K562 (cell line): ENCODE measurements at places on chromosomes 1 and 21.
A peak's percentile ranks its signal among the peaks of the same experiment; 100 is the strongest.

- H3K27ac ChIP-seq: no peak overlapping the region
- no peaks in the 10 kb centered on the region for H3K27me3 ChIP-seq
- peaks cover 11% of the 10 kb centered on the region; the same call in 2 of the 3 replicates for H3K36me3 ChIP-seq
- H3K4me1 ChIP-seq: peaks cover 8% of the 10 kb centered on the region; the same call in 1 of the 2 replicates
These were observed 31.2 kb upstream of the GPR153 start for GRCh38 chr1:6292102-6292501.

DNA sequence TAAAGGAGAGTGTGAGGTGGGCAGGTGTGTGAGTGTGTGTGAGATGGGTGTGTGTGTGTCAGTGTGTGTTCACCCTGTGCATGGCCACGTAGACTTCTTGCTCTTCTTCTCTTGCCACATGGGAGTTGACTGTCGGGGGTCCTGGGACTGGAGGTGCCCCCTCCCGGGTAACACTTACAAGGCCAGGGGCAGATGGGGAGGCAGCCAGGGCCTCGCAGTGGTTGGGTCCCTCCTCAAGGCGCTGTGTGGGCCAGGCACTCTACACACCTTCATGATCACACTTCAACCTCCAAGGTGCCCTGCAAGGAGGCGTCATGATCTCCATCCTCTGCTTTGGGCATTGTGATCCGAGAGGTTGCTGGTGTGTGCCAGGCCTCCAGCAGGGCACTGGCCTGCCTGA is 2.3 kb downstream of the PLA2G2F start:
- H3K27me3 ChIP-seq: peaks cover 6% of the 10 kb centered on the region; the same call in 2 of the 3 replicates
- H3K4me3 ChIP-seq: no peak overlapping the region
- H3K27ac ChIP-seq: no peak overlapping the region
- no peaks in the 10 kb centered on the region for H3K36me3 ChIP-seq

DNA sequence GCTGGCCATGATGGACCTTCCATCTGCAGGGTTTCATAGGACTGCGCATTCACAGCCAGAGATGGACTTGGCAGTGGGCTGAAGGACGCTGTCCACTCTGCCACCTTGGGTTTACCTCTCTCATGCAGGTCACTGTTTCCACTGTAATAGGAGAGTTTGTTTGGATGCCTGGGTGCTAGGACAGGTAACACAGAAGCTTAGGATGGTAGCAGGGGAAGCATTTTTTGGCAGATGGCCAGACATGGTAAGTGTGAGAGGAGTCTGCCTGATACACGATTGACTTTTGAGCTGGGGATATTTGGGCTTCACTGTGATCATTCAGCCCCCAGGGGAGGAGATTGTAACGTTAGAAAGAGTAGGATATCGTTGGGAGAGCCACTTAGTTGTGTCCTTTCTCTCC is 11.8 kb downstream of the PSEN2 start:
- DNase-seq: no peak
- peaks cover 35% of the 10 kb centered on the region; the same call in 2 of the 3 replicates for H3K36me3 ChIP-seq
- H3K4me3 ChIP-seq: no peak overlapping the region

GRCh38 chr1:175152006-175152652 is 40.4 kb downstream of the KIAA0040 start:
- H3K36me3 ChIP-seq: no peaks in the 10 kb centered on the region
- peak; percentile 70 for DNase-seq
- no peaks in the 10 kb centered on the region for H3K4me1 ChIP-seq
- no peak overlapping the region for H3K4me3 ChIP-seq

- H3K27ac ChIP-seq: no peak overlapping the region
- no peaks in the 10 kb centered on the region for H3K4me1 ChIP-seq
- no peaks in the 10 kb centered on the region for H3K36me3 ChIP-seq
These were observed 131.6 kb downstream of the BEND5 start for GRCh38 chr1:48644905-48645605.

- DNase-seq: no peak
- H3K4me3 ChIP-seq: no peak overlapping the region
- no peaks in the 10 kb centered on the region for H3K4me1 ChIP-seq
- H3K36me3 ChIP-seq: no peaks in the 10 kb centered on the region
These were observed 269.0 kb upstream of the USP24 start for GRCh38 chr1:55484173-55484572.

- no peaks in the 10 kb centered on the region for H3K4me1 ChIP-seq
- peaks cover 30% of the 10 kb centered on the region for H3K27me3 ChIP-seq
- no peaks in the 10 kb centered on the region for H3K36me3 ChIP-seq
- no peak for DNase-seq
- no peak overlapping the region for H3K4me3 ChIP-seq
- H3K27ac ChIP-seq: no peak overlapping the region
These were observed 16.6 kb upstream of the IL19 start for GRCh38 chr1:206754011-206754410.

DNA sequence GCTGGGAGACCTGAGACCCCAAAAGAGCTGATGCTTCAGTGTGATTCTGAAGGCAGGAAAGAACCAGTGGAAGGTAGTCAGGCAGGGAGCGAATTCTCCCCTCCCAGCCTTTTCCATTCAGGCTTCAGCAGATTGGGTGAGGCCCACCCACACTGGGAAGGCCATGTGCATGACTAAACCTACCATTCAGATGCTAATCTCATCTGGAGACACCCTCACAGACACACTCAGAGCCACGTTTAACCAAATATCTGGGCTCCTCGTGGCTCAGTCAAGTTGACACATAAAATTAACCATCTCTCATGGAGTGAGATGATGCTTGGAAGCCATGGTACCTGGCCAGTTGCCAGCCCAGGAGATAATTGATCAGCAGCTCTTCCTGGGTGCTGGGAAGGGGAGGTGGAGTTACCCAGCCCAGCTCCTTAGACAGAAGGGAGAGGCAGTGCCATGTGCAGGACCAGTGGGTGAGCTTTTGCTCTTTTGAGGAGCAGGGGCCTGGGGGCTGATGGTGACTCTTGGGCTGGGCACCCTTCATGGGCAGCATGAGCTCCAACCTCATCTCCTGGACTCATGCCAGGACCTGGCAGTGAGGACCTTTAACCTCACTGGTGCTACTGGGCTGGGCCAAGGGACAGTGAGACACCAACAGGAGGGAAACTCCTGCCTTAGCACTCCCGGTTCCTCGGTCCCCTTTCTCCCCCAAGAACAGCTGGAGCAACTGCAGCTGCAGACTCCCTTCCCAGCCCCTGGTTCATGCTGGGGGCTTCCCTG is 89.0 kb upstream of the ACTL8 start:
- H3K4me1 ChIP-seq: peaks cover 4% of the 10 kb centered on the region; the same call in 1 of the 2 replicates
- peaks cover 13% of the 10 kb centered on the region for H3K27me3 ChIP-seq
- no peak for DNase-seq
- no peaks in the 10 kb centered on the region for H3K36me3 ChIP-seq
- no peak overlapping the region for H3K4me3 ChIP-seq
- no peak overlapping the region for H3K27ac ChIP-seq

- H3K36me3 ChIP-seq: peaks cover 67% of the 10 kb centered on the region
- no peak overlapping the region for H3K4me3 ChIP-seq
- H3K4me1 ChIP-seq: peaks cover 32% of the 10 kb centered on the region
- H3K27me3 ChIP-seq: no peaks in the 10 kb centered on the region
These were observed 4.8 kb downstream of the ETV3 start for GRCh38 chr1:157133426-157133825.

- H3K4me3 ChIP-seq: no peak overlapping the region
- H3K4me1 ChIP-seq: no peaks in the 10 kb centered on the region
- H3K36me3 ChIP-seq: no peaks in the 10 kb centered on the region
- no peak for DNase-seq
These were observed 45.0 kb downstream of the XCL1 start for GRCh38 chr1:168621356-168621755.

- H3K4me3 ChIP-seq: no peak overlapping the region
- H3K27me3 ChIP-seq: no peaks in the 10 kb centered on the region
- H3K4me1 ChIP-seq: peaks cover 34% of the 10 kb centered on the region
- H3K27ac ChIP-seq: no peak overlapping the region
- peaks cover 38% of the 10 kb centered on the region for H3K36me3 ChIP-seq
These were observed 16.1 kb downstream of the UTP11 start for GRCh38 chr1:38028671-38029070.

DNA sequence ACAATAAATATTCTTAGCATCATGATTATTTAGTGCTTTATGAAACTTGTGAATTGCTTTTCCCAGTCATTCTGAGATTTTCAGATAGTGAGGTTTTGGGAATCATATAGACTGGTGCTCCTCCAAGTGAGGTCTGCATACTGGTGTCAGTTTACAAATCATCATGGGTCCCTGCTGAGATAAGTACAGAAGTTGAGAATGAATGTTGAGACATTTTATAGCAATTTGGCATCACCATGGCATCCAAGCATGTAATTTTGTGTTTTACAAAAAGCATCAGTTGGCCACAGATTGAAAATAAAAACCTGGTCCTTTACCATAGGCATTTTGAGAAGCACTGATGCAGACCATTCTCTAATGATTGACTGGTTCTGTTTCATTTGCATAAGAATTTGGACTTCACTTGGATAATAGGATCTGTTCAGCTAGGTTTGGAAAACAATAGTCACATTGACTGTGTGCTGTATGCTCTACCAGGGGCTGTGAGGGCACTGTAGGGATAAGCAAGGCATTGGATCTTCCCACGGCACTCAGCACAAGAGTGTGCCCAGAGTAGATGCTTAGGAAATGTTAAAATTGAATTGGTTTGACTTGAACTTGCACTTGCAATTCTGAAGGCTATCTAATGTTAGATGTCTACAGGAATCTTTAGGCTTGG is 79.0 kb upstream of the JUN start:
- no peaks in the 10 kb centered on the region; the same call in 2 of the 3 replicates for H3K4me1 ChIP-seq
- H3K27ac ChIP-seq: no peak overlapping the region
- H3K4me3 ChIP-seq: no peak overlapping the region
- H3K36me3 ChIP-seq: no peaks in the 10 kb centered on the region
- no peak for DNase-seq

- H3K4me1 ChIP-seq: no peaks in the 10 kb centered on the region
- DNase-seq: no peak
- H3K27ac ChIP-seq: no peak overlapping the region
- no peak overlapping the region for H3K4me3 ChIP-seq
- no peaks in the 10 kb centered on the region for H3K27me3 ChIP-seq
- H3K36me3 ChIP-seq: no peaks in the 10 kb centered on the region
These were observed 79.0 kb downstream of the RASAL2 start for GRCh38 chr1:178172939-178173338.

DNA sequence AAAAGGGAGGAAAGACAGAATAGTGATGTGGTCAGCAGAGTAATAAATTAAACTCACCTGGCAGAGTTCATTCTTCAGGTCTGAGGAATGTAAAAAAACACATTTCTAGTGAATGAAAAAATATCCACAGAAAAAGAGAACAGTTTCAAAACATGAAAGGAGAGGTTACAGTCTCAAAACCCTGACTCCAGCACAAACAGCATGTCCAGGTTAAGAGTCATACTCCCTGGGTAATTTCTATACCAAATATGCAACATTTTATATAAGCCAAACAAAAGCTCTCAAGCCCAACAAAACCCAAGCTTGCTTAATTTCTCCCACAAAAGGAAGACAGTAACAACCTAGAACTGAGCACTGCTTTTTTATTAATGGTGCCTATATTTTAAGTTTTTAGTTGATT is 173.0 kb downstream of the NTMT2 start:
- no peaks in the 10 kb centered on the region for H3K27me3 ChIP-seq
- no peak overlapping the region for H3K4me3 ChIP-seq
- H3K36me3 ChIP-seq: no peaks in the 10 kb centered on the region
- no peak for DNase-seq

DNA sequence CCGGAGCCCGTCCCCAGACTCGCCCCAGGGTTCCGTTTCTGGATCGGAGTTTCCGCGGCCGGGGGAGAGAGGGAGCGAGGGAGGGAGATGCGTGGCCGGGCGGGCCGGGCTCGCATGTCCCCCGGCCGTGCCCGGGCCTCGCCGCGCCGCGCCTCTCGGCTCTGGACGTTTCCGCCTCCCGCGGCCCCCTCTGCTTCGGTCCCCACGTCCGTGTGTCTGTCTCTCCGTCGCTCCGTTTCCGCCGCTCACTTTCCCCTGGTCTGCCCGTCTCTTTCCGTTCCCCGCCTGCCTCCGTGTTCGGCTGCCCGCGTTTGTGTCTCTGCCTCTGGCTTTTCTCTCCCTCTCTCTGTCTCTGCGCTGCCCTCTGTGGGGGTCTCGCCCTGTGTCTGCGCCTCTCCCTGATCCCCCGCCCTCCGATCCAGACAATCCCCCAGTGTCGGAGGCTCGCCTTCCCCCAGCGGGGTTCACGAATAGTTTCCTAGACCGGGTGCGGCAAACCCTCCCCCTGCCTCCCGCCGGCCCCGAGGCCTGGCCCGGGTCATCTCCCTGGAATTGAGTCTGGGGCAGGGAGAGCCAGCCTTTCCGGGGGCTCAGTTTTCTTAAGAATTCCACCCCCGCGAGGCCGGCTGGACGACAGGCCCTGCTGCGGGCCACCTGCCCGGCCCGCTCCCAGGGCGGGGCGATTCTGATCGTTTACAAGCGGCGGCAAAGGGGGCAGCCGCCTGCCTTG is 735 bp downstream of the NBL1 start:
- peaks cover 39% of the 10 kb centered on the region for H3K27me3 ChIP-seq
- peak overlapping the region; percentile 34; the same call in 1 of the 2 replicates for H3K4me3 ChIP-seq
- H3K36me3 ChIP-seq: no peaks in the 10 kb centered on the region
- no peak for DNase-seq
- H3K27ac ChIP-seq: no peak overlapping the region

DNA sequence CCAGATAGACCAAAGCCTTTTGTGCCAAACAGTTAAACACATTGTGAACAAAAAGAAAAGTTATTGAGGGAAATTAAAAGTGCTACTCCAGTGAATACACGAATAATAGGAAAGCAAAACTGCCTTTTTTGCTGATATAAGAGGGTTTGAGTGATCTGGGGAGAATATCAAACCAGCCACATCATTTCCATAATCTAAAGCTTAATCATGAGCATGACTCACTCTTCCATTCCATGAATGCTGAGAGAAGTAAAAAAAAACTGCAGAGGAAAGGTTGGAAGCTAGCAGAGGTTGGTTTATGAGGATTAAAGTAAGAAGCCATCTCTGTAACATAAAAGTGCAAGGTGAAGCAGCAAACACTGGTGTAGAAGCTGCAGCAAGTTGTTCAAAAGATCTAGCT is 350.6 kb upstream of the NCAM2 start:
- no peaks in the 10 kb centered on the region for H3K27me3 ChIP-seq
- H3K27ac ChIP-seq: no peak overlapping the region
- no peak overlapping the region for H3K4me3 ChIP-seq
- DNase-seq: no peak
- no peaks in the 10 kb centered on the region for H3K36me3 ChIP-seq
- H3K4me1 ChIP-seq: no peaks in the 10 kb centered on the region
